Activated naive CD8-positive, alpha-beta T cell treated with anti-CD3 and anti-CD28 coated beads, Interleukin-2, amount 10 ng/mL, durations not matched to agents 7 days and 5 days (primary cell): ENCODE measurements at places on chromosomes 5 and 9. TPM values are rescaled to one million over a fixed set of nuclear protein-coding genes. Genes with fewer than 3 reads are reported as not detected.

DNA sequence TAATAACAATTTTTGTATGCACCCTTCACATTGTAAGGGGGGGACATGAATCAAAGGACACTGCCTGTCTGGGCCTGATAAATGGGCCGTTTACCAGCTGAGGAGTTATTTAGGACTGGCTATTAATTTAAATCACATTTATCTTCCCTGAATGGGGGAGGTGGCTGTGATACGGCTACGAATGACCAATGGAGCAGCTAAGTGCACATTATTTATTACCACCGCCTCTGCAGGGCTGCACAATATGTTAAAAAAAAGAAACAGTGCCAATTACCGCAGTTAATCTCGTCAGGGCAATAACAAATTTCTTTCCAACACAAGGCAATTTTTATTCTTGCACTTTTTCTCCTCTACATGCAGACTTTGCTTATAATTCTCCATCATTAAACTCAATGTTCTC is 318.4 kb downstream of the IRX2 start:
- H3K4me1 ChIP-seq, result no peaks in the 10 kb centered on the region
- H3K36me3 ChIP-seq, result no peaks in the 10 kb centered on the region
- H3K27me3 ChIP-seq, result no peaks in the 10 kb centered on the region

DNA sequence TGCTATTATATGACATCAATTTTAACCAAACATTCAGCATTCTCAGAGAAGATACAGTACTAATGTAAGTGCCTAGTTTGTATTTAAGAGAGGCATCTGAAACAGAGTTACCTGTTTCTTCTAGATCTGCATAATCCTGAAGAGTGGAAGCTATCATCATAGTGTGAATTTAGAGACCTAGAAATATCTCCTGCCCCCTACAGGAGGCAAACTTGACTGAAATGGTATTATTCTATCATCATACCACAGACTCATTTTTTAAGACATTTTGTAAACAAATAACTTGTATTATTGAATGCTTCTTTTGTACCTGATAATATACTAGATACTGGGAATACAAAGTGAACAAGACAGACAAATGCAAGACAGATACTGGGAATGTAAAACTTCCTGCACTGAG is 216.8 kb upstream of the RPS23 start:
- H3K4me1 ChIP-seq, result no peaks in the 10 kb centered on the region
- no peak overlapping the region for H3K27ac ChIP-seq

- H3K4me1 ChIP-seq, result no peaks in the 10 kb centered on the region
- no peak for DNase-seq
- H3K27ac ChIP-seq, result no peak overlapping the region
- no peak overlapping the region for H3K4me3 ChIP-seq
Observed at GRCh38 chr9:115291841-115292240, 173.9 kb upstream of the TNC start.

DNA sequence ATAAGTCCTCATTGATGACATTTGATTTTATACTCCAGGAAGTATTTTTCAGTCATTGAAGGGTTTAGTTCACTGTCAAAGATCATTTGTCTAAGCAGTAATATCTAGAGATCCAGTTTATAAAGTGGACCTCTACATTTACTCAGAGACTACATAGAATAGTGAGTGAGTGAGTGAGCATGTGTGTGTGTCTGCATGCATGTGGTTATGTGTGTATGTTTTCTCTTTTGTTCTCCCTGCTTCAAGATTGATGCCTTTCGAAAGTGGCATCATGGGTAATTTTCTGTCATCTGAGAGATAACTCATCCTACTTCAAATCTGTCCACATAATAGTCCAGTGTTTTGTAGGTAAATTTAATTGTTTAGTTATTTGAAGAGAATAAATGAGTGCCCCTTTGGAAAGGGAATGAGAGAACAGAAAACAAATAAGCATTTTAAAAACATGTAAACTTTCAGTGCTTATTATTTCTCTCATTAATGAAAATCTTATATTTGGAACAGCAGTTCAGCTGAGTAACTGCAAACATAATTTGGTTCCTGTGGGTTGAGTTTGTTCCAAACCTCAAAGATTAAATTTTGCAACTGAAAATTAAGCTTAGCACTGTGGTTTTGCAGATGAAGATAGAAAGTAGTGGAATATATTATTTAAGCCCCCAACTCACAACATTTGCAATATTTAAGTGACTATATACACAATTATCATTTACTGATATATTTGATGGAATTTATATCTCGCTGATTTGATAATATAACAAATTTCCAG is 1295.1 kb upstream of the C9orf72 start:
- H3K4me1 ChIP-seq, result no peaks in the 10 kb centered on the region
- H3K36me3 ChIP-seq, result no peaks in the 10 kb centered on the region
- no peak overlapping the region for H3K4me3 ChIP-seq
- no peaks in the 10 kb centered on the region for H3K27me3 ChIP-seq
- no peak overlapping the region for H3K27ac ChIP-seq
- no peak for DNase-seq

GRCh38 chr5:9698841-9699240 is 68.7 kb upstream of the TAS2R1 start:
- H3K27me3 ChIP-seq, result no peaks in the 10 kb centered on the region
- DNase-seq, result no peak
- H3K36me3 ChIP-seq, result no peaks in the 10 kb centered on the region
- no peak overlapping the region for H3K27ac ChIP-seq
- no peak overlapping the region for H3K4me3 ChIP-seq

GRCh38 chr9:116234081-116234480 is 80.5 kb downstream of the PAPPA start:
- H3K4me1 ChIP-seq, result no peaks in the 10 kb centered on the region
- no peaks in the 10 kb centered on the region for H3K27me3 ChIP-seq
- no peak overlapping the region for H3K4me3 ChIP-seq
- H3K36me3 ChIP-seq, result no peaks in the 10 kb centered on the region

- H3K27me3 ChIP-seq, result no peaks in the 10 kb centered on the region
- peaks cover 13% of the 10 kb centered on the region for H3K4me1 ChIP-seq
- H3K4me3 ChIP-seq, result no peak overlapping the region
- DNase-seq, result no peak
- no peak overlapping the region for H3K27ac ChIP-seq
Observed at GRCh38 chr9:135805422-135806022, 101.8 kb downstream of the CAMSAP1 start.

DNA sequence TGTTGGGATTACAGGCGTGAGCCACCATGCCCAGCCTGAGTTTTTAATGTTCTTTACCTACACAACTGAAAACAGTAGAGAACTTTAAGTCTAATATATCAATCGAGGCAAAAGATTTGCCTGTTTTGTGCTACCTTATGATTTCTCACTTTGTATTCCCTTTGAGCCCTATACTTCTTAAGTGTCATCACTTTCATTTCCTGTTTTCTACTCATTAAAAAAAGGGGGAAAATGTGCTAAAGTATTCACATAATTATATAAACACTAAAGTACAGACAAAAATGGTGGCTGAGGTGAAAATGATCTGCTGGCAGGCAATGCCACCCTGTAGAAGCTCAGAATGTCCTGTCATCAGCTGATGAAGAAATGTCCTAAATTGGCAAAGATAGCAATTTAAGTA is 23.6 kb downstream of the ATG10 start:
- peaks cover 6% of the 10 kb centered on the region for H3K4me1 ChIP-seq
- no peak for DNase-seq
- no peaks in the 10 kb centered on the region for H3K27me3 ChIP-seq
- no peak overlapping the region for H3K27ac ChIP-seq
- no peak overlapping the region for H3K4me3 ChIP-seq

DNA sequence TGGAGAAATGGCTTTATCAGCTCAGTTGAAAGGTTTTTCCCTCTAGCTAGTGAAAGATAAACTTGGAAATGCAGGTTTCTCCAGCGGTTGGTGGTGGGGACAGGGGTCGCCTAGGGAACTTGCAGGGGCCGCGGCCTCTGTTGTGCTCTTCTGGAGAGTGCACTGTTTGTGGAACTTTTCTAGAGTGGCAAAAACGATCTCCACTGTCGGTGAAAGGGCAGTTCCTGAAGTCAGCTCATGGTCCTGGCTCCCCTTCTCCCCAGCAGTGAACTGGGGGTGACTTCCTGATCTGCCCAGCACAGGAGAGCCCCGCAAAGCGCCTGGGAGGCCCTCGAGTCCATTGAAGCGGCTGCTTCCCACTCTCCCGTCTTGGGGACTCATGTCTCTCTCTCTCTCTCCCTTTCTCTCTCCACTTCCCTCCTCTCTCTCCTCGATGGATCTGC is 3.2 kb downstream of the IRX1 start:
- no peak overlapping the region for H3K4me3 ChIP-seq
- H3K27me3 ChIP-seq, result peaks cover 63% of the 10 kb centered on the region
- H3K36me3 ChIP-seq, result peaks cover 2% of the 10 kb centered on the region
- no peak for DNase-seq

DNA sequence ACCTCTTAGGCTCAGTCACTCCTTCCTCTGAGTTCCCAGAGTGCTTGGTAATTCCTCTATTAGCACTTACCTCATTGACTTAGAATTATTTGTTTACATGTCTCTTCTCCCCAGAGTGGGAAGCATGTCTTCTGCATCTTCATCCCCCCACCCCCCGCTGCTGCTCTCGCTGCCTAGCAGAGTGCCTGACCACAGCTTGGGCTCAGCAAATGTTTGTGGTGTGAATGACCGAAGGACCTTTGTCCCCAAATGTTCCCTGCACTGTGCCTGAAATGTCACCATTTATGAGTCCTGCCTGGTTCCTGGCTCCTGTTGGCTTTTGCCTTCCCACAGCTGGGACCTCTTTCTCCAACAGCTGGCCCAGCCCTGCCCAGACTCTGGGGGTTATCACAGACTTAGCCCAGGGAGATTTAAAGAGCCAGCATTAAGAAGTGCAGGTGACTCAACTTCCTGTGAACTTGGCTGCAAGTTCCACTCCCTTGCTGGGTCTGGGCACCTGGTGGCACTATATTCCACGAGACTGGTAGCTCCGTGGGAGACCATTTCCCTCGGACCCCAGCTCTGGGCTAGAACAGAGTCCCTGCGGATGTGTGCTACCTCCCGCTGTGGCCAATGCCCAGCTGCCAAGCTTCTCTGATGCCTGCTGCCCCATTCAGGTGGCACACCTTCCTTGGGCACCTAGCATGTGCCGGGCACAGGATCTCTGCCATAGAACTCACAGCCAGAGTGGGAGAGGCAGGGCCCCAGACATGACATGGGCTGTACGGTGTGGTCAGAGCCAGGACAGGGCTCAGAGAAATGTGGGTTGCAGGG is 1.8 kb upstream of the HMCN2 start:
- H3K4me3 ChIP-seq, result no peak overlapping the region
- H3K27ac ChIP-seq, result no peak overlapping the region
- no peak for DNase-seq
- H3K4me1 ChIP-seq, result peaks cover 4% of the 10 kb centered on the region
- peaks cover 70% of the 10 kb centered on the region for H3K27me3 ChIP-seq
- no peaks in the 10 kb centered on the region for H3K36me3 ChIP-seq

GRCh38 chr9:130188860-130189481 is 16.8 kb downstream of the NCS1 start:
- H3K4me1 ChIP-seq, result peaks cover under 1% of the 10 kb centered on the region
- H3K27me3 ChIP-seq, result peaks cover 2% of the 10 kb centered on the region
- H3K27ac ChIP-seq, result no peak overlapping the region
- no peak overlapping the region for H3K4me3 ChIP-seq
- no peaks in the 10 kb centered on the region for H3K36me3 ChIP-seq
- DNase-seq, result no peak

- H3K36me3 ChIP-seq, result no peaks in the 10 kb centered on the region
- H3K27me3 ChIP-seq, result peaks cover 6% of the 10 kb centered on the region
- peaks cover 3% of the 10 kb centered on the region for H3K4me1 ChIP-seq
- no peak overlapping the region for H3K27ac ChIP-seq
Observed at GRCh38 chr5:168829044-168829443, 249.9 kb upstream of the PANK3 start.

DNA sequence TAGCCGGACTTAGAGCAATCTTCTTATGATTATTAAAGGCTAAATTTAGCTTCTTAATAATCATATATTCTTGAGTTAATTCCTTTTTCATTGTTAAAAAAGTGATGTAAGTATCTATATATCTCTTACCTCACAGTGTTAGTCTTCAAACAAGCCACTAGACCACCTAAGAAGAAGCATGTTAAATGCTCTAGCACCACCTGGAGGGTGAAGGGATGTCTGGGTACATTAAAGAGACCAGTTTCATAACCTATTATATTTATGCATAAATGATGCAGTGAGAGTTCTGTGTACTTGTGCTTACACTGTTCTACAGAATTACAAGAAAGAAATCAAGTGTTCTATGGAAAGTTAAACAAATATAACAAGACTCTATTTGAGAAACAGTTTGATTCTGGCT is 55.9 kb upstream of the SLCO6A1 start:
- no peaks in the 10 kb centered on the region for H3K4me1 ChIP-seq
- DNase-seq, result no peak
- H3K36me3 ChIP-seq, result no peaks in the 10 kb centered on the region
- no peak overlapping the region for H3K4me3 ChIP-seq
- H3K27ac ChIP-seq, result no peak overlapping the region
- peaks cover 9% of the 10 kb centered on the region for H3K27me3 ChIP-seq

GRCh38 chr5:71996789-71997188 is 110.5 kb upstream of the MAP1B start:
- no peak for DNase-seq
- peaks cover 2% of the 10 kb centered on the region for H3K27me3 ChIP-seq
- H3K36me3 ChIP-seq, result no peaks in the 10 kb centered on the region
- no peak overlapping the region for H3K4me3 ChIP-seq
- no peaks in the 10 kb centered on the region for H3K4me1 ChIP-seq

DNA sequence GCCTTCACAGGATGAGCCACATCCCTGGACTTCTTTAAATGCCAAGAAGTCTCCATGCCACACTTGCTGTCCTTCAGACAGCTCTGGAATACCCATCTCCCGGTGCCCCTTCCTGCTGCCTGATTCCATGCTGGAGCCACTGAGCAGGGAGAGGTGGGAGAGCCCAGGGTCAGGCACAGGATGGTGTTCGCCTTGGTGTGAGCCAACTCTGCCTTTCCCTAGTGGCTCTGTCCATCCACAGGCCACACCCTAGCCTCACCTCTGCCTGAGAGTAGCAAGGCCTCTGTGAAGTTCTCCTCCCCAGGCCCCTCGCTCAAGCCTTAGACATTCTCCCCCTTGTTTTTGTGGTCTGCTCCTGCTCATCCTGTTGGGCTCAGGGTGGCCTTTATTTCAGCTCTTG is 54.2 kb upstream of the ANGPTL2 start:
- H3K4me3 ChIP-seq, result no peak overlapping the region
- H3K36me3 ChIP-seq, result no peaks in the 10 kb centered on the region
- peak; percentile 8 for DNase-seq
- H3K27ac ChIP-seq, result no peak overlapping the region
- H3K4me1 ChIP-seq, result peaks cover 3% of the 10 kb centered on the region

DNA sequence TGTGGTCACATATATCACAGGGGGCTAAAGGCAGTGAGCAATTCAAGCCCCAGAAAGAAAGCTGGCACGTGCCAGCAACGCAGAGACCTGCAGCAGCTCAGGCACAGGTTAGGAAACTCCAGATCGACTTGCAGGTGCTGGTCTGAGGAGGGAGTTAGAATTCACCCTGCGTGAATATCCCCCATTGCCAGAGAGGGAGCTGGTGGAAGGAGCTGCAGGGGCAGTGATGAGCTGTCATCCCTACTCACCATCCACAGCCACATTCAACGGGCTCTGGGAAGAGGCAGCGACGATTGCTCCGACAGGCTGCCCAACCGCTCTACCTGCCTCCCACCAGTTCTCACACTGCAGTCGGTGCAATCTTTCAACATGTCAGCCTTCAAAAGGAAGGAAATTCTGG is 40.8 kb upstream of the CLK4 start:
- no peak for DNase-seq
- H3K27ac ChIP-seq, result no peak overlapping the region
- H3K36me3 ChIP-seq, result no peaks in the 10 kb centered on the region
- peaks cover 4% of the 10 kb centered on the region for H3K27me3 ChIP-seq
- no peaks in the 10 kb centered on the region for H3K4me1 ChIP-seq

GRCh38 chr5:99019812-99020697 is 91.2 kb upstream of the CHD1 start:
- H3K36me3 ChIP-seq, result peaks cover 2% of the 10 kb centered on the region
- no peak overlapping the region for H3K27ac ChIP-seq
- no peak overlapping the region for H3K4me3 ChIP-seq
- H3K27me3 ChIP-seq, result no peaks in the 10 kb centered on the region
- no peak for DNase-seq

The PCDHA2 gene
- total RNA-seq, result not detected

The ANKRD31 gene
- 0.58 TPM for total RNA-seq

The NTRK2 gene
- not detected for total RNA-seq
